Cortex of kidney (tissue), 1 donor: ENCODE measurements at places on chromosomes 3 and 15.

- DNase-seq = no peak
Observed at GRCh38 chr3:67832817-67833216, 178.4 kb upstream of the SUCLG2 start.

- DNase-seq = no peak
Observed at GRCh38 chr3:57596495-57597126, 533 bp downstream of the ARF4 start.

DNA sequence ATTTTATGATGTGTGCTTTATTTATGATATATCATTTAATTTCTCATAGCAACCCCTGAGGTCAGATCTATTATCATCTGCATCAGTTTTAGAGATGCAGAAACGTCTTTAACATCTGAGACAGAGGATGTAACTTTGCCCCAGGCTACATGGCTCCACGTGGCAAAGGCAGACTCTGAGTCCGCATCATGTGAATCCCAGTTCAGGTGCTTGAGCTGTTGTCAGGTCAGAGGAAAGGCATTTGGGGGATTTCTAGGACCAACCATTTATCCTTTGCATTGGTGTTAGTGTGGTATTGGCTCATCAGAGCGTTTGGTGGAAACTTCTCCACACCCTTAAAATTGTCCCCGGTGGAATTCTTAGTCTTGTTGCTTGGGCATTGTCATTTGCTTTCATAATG is 10.8 kb downstream of the CACNA2D3 start:
- DNase-seq = no peak

DNA sequence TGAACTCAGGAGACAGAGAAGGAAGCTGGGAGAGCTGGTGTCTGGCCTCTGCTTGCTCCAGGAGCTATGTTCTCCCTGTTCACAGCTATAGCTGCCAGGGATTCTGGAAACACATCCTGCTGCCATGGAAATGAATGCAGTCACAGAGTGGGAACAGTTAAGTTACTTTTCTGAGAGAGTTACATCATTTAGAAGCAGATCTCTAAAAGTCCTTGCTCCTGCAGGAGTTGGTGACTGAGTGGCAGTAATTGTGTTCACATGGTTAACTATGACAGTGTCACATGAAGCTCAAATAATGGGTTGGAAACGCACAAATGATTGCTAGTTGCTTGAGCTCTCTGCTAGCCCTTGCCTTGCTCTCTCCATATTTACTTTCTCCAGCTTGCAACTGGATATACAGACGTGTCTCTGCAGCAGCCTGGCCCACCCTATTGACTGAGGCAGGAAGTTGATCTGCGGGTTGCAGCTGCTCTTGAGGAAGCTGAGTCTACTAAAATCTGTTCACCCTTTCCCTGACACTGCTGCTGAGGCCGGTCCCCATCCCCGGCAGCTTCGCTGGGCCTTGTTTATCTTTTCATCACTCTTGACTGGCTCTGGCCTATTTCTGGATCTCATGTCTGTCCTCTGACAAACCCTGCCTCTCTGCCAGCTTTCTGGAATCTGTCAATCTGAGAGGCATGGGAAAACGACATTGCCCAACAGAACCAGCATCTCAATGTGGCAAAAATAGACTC is 16.7 kb upstream of the ISLR start:
- no peak for DNase-seq

GRCh38 chr3:39383045-39383880 is at the start of gene SLC25A38:
TSS of gene SLC25A38 (plus strand) at chr3:39383370. CDS start at chr3:39383725, 355 bp downstream.
- no peak for DNase-seq
